Upper lobe of right lung (tissue), 1 donor: ENCODE measurements at places on chromosomes 4 and X.

DNA sequence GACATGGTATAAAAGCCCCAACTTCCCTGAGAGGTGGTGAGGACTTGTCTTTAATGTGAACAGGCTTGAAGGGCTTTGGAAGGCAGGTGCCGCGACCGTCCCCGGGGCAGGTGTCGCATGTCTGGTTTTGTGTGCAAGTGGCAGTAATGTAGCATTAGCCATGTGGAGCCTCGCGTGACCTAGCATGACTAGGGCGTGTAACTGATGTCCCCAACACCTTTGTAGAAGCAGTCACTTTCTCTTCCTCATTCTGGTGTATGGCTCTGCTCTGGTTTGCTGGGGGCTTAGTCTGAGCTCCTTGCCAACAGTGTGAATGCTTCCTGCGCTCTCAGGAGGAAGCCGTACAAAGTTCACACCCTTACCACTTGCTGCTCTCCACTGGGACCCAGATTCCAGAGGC, 145.7 kb downstream of the AMMECR1 start:
- no peaks in the 10 kb centered on the region for H3K27me3 ChIP-seq
- no peaks in the 10 kb centered on the region for H3K36me3 ChIP-seq
- no peaks in the 10 kb centered on the region for H3K4me1 ChIP-seq
- H3K4me3 ChIP-seq, result no peak overlapping the region
- no peak overlapping the region for H3K27ac ChIP-seq

- H3K27ac ChIP-seq, result no peak overlapping the region
- H3K36me3 ChIP-seq, result peaks cover 29% of the 10 kb centered on the region
- no peak for DNase-seq
- no peak overlapping the region for H3K4me3 ChIP-seq
- no peaks in the 10 kb centered on the region for H3K27me3 ChIP-seq
Observed at GRCh38 chrX:78109458-78109857, 5.4 kb downstream of the PGK1 start.

- H3K27me3 ChIP-seq, result no peaks in the 10 kb centered on the region
- no peak for DNase-seq
- H3K4me1 ChIP-seq, result no peaks in the 10 kb centered on the region
- no peak overlapping the region for H3K4me3 ChIP-seq
- H3K36me3 ChIP-seq, result no peaks in the 10 kb centered on the region
- H3K27ac ChIP-seq, result no peak overlapping the region
Observed at GRCh38 chr4:33369446-33369845, 2649.3 kb downstream of the PCDH7 start.

DNA sequence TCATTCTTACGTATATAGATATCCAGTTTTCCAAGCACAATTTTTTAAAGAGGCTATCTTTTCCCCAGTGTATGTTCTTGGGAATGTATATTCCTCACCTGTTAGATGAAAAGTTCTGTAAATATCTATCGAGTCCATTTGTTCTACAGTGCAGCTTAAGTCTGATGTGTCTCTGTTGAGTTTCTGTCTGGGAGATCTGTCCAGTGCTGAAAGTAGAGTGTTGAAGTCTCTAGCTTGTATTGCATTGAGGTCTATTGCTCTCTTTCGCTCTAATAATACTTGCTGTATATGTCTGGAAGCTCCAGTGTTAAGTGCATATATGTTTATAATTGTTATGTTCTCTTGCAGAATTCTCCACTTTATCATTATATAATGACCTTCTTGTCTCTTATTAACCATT, 373.1 kb downstream of the PPARGC1A start:
- no peak overlapping the region for H3K4me3 ChIP-seq
- no peaks in the 10 kb centered on the region for H3K4me1 ChIP-seq
- H3K36me3 ChIP-seq, result no peaks in the 10 kb centered on the region
- H3K27ac ChIP-seq, result no peak overlapping the region
- H3K27me3 ChIP-seq, result no peaks in the 10 kb centered on the region

DNA sequence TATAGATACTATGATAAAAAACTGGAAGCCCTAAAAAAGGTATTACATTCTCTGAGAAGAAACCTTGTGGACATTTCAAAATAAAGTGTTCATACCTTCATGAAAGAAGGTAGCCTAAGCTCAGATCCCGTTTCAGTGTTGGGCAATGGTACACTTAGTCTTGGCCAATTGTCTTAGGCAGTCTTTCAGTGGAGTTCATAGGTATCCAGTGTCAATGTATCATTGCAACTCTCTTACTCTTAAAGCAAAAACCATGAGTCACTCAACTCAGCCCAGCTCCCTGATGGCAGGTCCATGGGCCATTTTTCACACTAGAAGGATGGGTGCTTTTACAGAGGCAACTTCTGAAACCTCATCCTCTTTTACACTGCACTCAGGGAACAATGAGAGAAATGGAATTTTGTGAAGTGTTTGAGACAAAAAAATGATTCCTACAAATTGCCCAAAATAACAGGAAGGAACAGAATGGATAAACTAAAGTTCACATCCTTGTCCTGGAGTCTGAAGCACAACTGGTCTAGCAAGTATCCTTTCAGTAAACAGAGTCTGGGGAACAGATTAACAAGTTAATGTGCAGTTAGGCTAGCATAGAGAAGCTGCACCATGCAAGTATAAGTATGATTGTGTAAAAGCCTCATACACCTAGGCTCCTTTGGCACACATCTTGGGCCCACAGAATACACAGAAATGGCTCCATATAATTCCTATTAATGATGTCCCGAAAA, 7.0 kb upstream of the ZNF827 start:
- H3K27me3 ChIP-seq, result no peaks in the 10 kb centered on the region
- no peak for DNase-seq
- no peaks in the 10 kb centered on the region for H3K4me1 ChIP-seq
- H3K36me3 ChIP-seq, result no peaks in the 10 kb centered on the region
- H3K27ac ChIP-seq, result no peak overlapping the region

DNA sequence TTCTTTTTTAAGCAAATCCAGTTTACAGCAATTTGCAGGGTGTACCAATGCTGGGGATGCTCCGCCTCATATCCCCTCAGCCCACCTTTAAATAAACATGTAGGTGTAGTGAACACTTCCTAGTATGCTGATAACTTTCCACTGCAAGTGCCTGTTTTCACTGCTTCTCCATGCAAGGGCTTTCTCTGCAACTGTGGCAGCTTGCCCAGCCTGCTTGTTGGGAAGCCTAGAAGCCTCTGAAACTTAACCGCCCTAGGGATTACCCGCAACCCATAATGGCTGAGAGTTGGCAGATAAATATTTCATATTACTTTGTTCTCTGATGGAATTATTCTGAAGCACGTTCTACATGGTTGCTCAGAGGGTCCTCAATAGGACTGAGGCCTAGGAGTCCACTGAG, 253.7 kb upstream of the DDX53 start:
- no peak overlapping the region for H3K4me3 ChIP-seq
- DNase-seq, result no peak
- no peaks in the 10 kb centered on the region for H3K27me3 ChIP-seq

- H3K36me3 ChIP-seq, result no peaks in the 10 kb centered on the region
- DNase-seq, result no peak
- H3K4me1 ChIP-seq, result no peaks in the 10 kb centered on the region
- H3K27ac ChIP-seq, result no peak overlapping the region
- H3K4me3 ChIP-seq, result no peak overlapping the region
Observed at GRCh38 chr4:70337886-70338420, 3.2 kb downstream of the CABS1 start.

- no peak overlapping the region for H3K27ac ChIP-seq
- no peak for DNase-seq
- no peak overlapping the region for H3K4me3 ChIP-seq
Observed at GRCh38 chr4:130820448-130820847, 1724.5 kb downstream of the C4orf33 start.

GRCh38 chr4:168509786-168510185, 12.9 kb downstream of the PALLD start:
- DNase-seq, result no peak
- H3K36me3 ChIP-seq, result no peaks in the 10 kb centered on the region
- no peak overlapping the region for H3K4me3 ChIP-seq
- no peak overlapping the region for H3K27ac ChIP-seq
- no peaks in the 10 kb centered on the region for H3K27me3 ChIP-seq

- H3K4me1 ChIP-seq, result no peaks in the 10 kb centered on the region
- no peak overlapping the region for H3K4me3 ChIP-seq
- no peak for DNase-seq
- H3K36me3 ChIP-seq, result no peaks in the 10 kb centered on the region
- H3K27me3 ChIP-seq, result no peaks in the 10 kb centered on the region
- H3K27ac ChIP-seq, result no peak overlapping the region
Observed at GRCh38 chrX:147962476-147962875, 18.7 kb upstream of the FMR1NB start.
